ENCODE measurements at places on chromosomes 6 and 20.

DNA sequence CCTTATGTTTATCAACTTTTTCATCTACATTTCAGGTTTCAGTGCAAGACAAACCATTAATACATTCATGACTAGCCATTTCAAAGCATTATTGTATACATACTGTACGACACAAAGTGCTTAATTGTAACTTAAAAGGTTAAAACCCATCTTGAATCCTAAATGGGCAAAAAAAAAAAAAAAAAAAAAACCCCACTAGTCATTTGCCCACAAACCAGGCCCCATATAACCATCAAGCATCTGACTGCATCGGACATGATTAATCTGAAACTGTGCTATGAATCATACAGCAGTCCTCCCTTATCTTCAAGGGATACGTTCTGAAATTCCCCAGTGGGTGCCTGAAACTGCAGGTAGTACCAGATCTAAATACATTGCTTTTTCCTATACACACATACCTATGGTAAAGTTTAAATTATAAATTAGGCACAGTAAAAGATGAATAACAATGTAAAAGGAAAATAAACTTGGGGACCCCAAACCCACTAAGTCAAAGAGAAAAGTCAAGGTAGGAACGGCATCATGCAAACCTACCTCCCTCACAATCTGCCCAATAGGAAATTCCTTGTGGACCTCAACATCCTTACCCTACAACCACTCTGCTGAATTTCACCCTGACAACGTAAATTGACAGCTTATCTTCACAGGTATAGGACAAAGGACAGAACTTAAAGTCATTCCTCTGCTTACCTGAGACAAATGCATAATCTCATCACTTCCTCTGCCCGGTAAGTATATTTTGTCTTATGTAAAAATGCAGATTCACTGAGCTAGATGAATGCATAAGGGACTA is 14.3 kb downstream of the B4GALT5 start:
- no peak for DNase-seq

DNA sequence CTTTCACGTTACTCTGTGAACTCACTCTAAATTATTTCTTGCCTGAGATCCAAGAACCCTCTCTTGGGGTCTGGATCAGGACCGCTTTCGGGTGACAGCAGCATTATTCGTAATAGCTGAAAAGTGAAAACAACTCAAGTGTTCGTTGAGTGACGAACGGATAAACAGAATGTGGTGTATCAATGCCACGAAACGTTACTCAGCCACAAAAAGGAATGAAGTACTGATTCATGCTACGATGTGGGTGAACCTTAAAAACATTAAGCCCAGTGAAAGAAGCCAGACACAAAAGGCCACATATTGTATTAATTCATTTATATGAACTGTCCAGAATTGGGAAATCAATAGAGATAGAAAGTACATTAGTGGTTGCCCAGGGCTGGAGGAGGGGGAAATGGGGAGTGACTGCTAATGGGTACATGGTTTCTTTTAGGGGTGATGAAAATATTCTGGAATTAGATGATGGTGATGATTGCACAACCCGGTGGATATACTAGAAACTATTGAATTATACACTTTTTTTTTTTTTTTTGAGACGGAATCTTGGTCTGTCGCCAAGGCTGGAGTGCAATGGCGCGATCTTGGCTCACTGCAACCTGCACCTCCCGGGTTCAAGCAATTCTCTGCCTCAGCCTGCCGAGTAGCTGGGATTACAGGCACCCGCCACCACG is 8.4 kb downstream of the PTGIS start:
- no peak for DNase-seq

DNA sequence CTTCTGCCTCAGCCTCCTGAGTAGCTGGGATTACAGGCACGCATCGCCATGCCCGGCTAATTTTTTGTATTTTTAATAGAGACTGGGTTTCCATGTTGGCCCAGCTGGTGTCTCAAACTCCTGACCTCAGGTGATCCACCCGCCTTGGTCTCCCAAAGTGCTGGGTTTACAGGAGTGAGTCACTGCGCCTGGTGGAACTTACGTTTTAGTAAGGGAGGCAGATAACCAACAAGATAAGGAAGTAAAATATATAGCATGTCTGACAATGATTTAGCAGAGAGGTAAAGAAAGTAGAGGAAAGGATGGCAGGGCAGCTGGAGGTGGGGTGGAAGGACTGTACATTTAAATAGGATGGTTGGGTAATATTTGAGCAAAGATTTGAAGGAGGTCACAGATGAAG is 12.8 kb upstream of the MYMX start:
- DNase-seq, result no peak

DNA sequence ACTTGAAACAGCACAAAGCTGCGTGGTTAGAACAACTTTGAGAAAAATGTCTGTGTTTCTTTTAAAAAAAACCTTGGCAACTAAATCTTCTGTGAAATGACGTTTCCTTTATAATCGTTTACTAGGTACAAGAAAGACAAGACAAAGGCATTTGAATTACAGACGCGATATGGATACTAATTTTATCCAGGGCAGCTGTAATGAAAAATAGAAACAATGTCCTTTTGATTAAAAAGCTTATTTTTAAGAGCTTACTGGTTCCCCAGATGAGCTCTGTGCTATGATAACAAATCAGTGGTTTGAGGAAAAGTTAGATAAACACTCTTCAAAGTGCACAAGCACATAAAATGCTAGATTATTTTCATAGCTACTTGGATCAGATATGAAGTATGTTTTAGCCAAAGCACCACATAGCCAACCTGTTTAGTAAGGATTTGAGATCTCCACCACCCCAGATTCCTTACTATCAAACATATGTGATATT is 1.6 kb upstream of the SYNCRIP start:
- no peak for DNase-seq

- DNase-seq, result no peak
Observed at GRCh38 chr6:32920715-32921114, 20.1 kb downstream of the HLA-DMB start.

DNA sequence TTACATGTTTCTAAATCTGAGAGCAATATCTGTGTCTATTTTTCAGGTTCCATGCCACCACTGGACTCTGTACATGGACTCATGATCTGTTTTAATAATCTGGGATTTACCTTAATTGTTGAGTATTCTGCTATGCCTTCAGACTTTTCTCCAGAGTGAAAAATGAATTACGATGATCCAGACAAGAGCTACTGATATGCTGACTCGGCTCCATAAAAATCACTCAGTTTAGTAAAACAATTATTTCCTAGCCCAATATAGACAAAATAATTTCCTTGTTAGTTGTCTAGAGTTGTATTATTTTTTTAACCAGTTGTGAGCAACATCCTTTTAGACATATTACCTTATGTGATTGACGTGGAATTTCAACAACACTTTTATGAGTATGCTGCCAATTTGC is 736.8 kb downstream of the RFPL4B start:
- no peak for DNase-seq

DNA sequence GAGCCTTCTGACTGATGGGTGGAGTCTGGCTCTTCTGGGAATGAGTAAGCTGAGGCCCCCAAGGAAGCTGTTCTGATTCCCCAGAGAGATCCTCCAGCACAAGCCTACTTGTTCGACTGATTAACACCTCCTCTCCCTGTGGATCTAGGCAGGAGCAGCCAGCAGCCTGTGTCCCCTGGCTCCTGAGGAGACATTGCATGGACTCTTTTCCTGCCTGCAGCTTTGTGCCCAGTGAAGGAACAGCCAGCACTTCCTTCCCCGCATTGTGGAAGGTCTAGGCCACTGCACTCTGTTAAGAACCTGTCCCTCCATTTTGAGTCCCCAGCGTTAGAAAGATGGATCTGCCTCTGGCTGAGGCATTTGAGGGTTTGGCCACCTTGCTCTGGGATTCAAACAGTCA is 29.1 kb downstream of the LRFN2 start:
- no peak for DNase-seq

DNA sequence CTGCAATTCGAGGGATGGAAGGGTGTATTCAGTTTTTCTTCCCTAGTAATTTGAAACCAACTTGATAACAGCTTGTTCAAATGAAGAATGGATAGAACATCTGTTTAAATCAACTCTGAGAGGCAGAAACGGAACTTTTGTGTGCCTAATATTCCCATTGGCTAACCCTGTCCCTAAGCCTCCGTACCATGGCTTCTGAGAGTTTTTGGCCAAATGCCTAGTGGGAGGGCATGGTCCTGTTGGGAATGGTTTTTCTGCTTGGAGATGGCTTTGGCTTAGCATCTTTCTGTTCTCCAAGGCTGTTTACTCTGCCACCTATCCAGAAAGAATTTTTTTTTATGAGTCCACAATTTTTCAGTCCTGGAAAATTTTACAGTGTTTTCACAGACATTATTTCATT is 126.7 kb upstream of the MLIP start:
- no peak for DNase-seq

DNA sequence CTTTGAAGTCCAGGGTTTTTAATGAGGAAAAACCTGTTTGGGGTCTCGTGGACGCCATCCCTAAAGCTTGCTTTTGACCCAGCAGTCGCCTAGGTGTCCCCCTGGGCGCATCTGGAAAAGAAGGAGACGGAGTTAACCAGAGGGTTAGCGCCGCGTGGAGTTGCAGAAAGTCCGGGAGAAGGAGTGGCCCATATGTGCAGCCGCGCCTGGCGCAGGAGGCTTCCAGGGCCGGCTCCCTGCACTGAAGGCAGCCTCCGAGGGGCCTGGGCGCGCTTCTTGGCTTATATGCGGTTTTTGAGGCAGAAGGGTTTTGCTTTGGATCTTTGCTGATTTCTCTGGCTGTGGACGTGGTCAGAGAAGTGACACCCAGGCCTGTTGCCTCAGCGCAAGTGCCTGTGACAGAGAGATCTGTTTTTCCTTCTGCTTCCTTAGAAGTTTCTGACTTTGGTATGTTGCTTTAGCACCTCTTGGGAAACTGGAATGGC is 987 bp downstream of the TMEM181 start:
- peak; percentile 32 for DNase-seq

GRCh38 chr6:52415917-52416628 is 4.1 kb upstream of the EFHC1 start:
- no peak for DNase-seq

DNA sequence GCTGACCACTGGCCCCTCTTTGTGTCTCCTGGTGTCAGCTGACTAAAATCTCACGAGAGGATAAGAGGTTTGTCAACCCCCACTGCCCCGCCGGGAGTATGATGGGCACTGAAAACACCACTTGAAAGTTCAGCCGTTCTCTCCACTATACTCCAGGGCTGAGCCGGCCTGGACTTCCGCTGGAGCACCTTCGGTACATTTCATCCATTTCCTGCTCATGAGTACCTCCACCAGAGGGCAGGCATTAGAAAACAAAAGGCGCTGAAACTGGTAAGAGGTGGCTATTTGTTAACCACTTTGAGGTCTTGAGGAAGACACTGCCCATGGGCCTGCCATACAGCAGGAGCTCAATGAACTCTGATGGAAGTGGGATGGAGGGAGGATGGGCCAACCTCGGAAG is 17.9 kb upstream of the ANKRD60 start:
- peak; percentile 57 for DNase-seq

GRCh38 chr6:139037490-139037889 is 8.9 kb downstream of the ABRACL start:
- peak; percentile 45 for DNase-seq

GRCh38 chr20:20327746-20328145 is 40.2 kb upstream of the INSM1 start:
- DNase-seq, result no peak

DNA sequence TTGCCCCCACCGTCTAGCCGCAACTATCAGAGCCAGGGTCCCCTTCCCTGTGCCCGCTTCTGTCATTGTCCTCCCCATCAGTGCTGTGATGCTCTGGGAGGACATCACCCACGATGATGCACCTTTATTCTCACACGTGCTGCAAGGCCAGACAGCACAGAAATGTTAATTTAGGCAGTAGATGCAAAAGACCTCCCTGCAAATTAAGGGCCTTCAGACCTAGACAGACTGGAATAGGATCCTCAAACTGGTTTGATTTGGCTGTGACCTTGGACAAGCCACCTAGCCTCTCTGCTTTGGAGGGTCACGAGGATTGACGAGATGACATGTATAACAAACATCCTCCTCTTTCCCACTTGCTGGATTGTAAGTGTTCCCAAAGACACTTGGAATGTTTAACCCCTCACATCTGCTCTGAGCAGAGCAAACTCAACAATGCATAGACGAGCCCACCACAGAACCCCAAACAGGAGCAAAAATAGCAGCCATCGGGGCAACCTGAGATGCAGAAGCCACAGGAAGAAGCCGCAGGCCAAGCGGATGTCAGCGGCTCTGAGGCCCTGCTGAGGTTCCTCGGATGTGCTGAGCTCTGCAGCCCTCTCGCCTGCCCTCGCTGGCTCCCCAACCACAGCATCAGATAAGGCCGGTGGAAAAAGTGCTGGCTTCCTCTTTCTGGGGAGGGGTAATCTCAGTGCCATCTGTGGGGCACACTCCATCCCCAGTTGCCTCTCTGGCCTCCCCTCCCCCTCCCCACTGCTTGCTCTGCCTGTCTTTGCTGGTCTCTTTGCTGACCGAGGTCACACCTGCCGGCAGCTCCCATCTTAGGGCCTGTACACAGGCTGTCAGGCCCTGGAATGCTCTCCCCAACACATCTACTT is 35.3 kb downstream of the TOX2 start:
- peak; percentile 51 for DNase-seq

GRCh38 chr6:45478240-45478639 is 100.5 kb upstream of the SUPT3H start:
- DNase-seq, result no peak

DNA sequence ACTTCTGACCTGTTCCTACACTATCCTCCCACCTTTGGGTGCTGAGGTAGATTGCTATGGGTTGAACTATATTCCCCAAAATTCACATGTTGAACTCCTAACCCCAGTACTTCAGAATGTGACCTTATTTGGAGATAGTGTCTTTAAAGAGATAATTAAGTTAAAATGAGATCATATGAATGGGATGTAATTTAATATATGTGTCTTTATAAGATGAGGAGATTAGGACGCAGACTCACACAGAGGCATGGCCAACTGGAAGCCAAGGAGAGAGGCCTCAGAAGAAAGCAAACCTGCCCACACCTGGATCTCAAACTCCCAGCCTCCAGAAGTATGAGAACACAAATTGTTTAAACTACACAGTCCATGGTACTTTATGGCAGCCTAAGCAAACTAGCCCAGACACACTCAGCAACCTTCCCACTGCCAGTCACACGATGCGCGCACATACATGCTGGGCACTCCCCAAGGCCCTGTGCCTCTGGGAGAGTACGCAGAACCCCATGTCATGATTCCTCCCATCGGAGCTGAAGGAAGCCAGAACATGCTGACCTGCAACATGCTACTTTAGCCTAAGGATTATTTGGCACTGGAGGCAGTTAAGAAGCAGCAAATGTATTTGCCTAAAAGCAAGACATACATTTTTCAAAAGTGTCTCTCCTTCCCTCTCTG is 8.9 kb upstream of the SLC22A1 start:
- no peak for DNase-seq

Measured in muscle of leg (tissue), 16 donors.